ENCODE measurements at places on chromosomes 7 and 10. TPM values are rescaled to one million over a fixed set of nuclear protein-coding genes. Genes with fewer than 3 reads are reported as not detected.

TECPR1 gene
- 63.9 TPM for total RNA-seq

HOXA13 gene
- total RNA-seq, result not detected

TEX36 gene
- not detected for total RNA-seq

ZNF485 gene
- total RNA-seq, result 1.6 TPM

FAM24B gene
- total RNA-seq, result 12.5 TPM

ZNF365 gene
- total RNA-seq, result 0.35 TPM

HIPK2 gene
- 24.0 TPM for total RNA-seq

KIFBP gene
- 18.3 TPM for total RNA-seq

CYP3A4 gene
- not detected for total RNA-seq

All from activated CD4-positive, alpha-beta memory T cell treated with anti-CD3 and anti-CD28 coated beads, Interleukin-2, amount 10 ng/mL, durations not matched to agents 7 days and 5 days (primary cell).